Foreskin keratinocyte (primary cell): ENCODE measurements at places on chromosomes 4 and X. TPM values are rescaled to one million over a fixed set of nuclear protein-coding genes. Genes with fewer than 3 reads are reported as not detected.

- no peak for DNase-seq
These were observed 47.3 kb upstream of the SMIM31 start for GRCh38 chr4:164706675-164707074.

The POLN gene
- 0.54 and 0.92 TPM in 2 replicates for total RNA-seq

DNA sequence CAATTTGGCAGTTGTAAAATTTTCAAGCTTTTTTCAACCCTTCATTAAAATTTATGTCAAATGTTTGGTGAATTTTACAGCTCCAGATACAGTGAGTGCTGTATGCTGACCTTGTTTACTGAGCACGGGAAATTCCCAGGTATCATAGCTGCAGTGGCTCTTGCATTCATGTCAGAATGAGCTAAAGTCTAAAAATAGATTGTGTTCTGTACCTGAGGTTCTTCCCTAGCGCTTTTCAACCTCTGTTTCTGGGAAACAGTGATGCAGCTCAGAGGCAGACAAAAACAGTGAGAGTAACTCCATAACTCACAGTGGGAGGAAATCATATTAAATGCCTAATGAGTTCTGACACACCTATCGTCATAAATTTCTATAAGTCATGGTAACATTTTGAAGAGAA, 393.8 kb upstream of the GNPDA2 start:
- peak; percentile 76 for DNase-seq

GRCh38 chrX:80317646-80318045, 102.6 kb upstream of the TENT5D start:
- DNase-seq, result no peak

DNA sequence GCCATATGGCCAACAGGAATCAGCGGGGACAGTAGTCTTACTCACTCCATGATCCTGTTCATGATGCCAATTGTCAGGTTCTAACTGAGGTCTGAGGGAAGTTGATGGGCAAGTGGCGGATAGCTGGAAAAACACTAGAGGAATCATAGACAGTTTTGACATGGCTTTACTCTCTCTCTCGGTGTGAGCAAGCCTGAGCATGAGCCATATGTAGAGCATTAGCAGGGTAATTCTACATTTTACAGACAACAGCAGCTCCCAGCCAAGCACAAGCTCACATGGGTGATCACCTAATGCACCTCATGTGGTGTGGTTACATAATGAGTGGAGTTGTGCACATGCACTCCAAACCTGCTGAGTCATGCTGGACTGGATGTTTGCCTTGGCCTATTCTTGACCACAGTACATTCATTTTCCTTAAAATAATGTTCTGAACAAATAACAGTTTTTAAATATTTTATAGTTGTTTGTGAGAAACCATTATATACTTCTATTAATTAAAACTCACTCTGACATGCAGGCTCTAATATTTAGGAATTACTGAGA, 429.2 kb downstream of the GPAT3 start:
- DNase-seq, result peak; percentile 47
